CD4-positive, alpha-beta memory T cell (primary cell): ENCODE measurements at places on chromosomes 2 and 18.

- DNase-seq, result no peak
Observed at GRCh38 chr2:165475277-165476004, 5.9 kb downstream of the CSRNP3 start.

DNA sequence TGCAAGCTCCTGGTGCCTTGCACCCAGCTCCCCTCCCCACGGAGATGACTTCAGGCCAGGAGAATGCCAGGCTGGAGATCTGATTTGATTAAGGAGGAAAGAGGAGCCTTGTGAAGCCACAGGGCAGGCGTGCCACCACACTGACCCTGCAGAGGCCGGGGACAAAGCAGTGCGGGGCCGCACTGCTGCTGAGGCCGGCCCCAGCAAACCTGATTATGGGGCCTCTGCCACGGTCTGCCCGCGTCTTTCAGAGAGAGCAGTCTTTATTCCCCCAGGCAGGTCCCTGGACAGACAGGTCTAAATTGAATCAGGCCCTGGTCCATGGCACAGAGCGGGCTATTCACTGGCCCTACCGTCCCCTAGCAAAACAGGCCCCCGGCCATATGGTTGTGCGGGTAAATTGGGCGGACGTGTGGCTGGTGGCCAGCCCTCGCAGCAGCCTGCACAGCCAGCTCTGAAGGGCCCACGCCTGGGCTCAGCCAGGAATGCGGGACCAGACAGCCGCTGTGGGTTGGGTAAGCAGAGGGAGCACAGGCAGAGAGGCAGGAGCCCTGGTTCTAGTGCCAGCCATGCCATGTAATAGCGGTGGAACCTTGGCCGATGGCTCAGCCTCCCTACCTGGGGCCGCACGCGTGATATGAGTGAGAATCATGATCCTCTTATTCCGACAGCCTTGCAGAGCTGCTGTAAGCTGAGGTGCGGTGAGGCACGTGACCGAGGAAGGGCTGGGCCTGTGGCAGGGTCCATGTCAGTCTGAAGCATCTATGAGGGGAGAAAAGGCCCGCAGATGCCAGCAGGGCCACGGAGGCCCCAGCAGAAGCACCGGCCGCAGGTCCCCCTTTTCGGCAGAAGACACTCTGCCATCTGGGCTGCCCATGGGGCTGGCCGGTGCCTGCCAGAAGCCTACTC is 97.3 kb upstream of the MYCN start:
- DNase-seq, result no peak

- no peak for DNase-seq
Observed at GRCh38 chr2:130864830-130865800, 28.4 kb downstream of the ARHGEF4 start.

GRCh38 chr2:3981446-3981987 is 278.1 kb downstream of the DCDC2C start:
- DNase-seq, result no peak

- no peak for DNase-seq
Observed at GRCh38 chr2:222518570-222519381, 94.4 kb downstream of the SGPP2 start.

DNA sequence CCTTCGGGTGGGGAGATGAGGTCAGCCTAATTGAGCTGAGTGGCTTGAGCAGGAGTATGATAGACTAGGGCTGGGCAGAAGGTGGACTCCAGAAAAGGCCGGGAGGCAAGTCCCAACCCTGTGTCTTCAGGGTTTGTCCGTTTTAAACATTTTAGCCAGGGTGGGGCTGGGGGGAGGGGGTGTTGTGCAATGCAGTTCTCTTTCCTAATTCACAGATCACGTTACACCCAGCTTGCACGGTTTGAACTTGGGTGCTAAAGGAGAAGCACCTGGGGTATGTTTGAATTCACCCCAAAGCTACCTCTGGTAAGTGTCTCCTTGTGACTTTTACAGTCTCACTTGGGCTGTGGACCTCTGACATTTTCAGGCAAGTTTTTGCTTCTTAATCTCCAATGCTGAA is 233.3 kb downstream of the AGAP1 start:
- DNase-seq, result no peak
